Brain microvascular endothelial cell (primary cell): ENCODE measurements at places on chromosomes 2 and 18.
A peak's percentile ranks its signal among the peaks of the same experiment; 100 is the strongest.

GRCh38 chr2:125450092-125450491 is 1205.9 kb upstream of the GYPC start:
- DNase-seq, result no peak

DNA sequence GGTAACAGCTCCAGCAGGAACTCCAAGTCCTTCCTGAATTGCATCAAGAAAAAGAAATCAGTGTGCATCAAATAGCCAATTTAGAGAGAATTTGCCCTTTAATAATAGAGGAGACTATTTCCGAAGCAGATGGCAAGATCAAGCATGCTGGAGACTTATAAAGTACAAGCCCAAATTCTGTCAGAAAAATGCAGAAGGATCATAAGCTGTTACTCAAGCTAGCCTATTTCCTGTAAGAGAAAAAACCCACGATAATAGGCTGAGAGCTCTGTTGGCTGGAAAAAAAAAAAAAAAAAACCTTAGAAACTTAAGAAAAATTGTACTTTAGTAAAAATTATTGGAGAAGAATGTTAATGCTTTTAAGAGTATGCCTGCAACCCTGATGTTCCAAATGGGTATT is 24.4 kb upstream of the ITM2C start:
- no peak for DNase-seq

DNA sequence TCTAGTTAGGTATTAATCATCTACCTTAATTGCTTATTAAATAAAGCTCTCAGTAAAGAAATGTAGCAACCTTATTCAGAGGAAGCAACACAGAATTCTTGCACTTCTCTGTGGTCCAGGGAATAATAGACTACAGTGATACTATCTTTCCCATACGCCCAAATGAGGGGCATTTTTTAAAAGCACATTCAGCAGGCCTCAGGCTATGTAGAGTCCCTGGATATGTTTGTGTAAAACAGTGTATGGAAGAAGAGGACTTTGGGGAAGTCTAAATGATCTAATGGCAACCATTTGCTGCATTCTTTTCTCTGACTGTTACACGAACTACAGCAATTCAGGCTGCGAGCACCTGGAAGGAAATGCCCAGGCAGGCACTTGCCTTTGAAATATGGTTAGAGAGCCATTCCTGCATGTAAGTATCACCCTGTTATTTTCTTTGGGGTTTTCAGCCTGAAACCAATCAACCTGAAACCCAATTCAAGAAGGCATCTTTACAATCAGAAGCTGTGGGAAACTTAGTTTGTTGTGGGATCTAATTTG is 1814.7 kb upstream of the CELF4 start:
- DNase-seq, result no peak

DNA sequence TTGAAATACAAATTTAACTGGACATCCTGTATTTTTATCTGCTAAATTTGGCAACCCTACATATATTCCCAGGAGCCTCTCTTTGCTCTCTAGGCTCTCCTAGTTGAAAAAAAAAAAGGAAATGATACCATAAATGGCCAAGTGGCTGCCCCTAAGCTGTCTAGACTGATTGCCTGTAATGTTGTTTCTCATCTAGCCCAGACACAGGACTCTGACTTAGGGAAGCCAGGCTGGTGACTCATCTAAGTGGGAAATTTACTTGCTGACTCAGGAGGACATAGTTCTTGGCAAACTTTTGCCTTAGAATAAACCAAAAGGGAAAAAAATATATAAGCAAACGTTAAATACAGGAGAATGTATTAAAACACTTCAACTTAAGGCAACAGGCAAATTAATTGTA is 14.6 kb upstream of the ITGAV start:
- peak; percentile 98 for DNase-seq

DNA sequence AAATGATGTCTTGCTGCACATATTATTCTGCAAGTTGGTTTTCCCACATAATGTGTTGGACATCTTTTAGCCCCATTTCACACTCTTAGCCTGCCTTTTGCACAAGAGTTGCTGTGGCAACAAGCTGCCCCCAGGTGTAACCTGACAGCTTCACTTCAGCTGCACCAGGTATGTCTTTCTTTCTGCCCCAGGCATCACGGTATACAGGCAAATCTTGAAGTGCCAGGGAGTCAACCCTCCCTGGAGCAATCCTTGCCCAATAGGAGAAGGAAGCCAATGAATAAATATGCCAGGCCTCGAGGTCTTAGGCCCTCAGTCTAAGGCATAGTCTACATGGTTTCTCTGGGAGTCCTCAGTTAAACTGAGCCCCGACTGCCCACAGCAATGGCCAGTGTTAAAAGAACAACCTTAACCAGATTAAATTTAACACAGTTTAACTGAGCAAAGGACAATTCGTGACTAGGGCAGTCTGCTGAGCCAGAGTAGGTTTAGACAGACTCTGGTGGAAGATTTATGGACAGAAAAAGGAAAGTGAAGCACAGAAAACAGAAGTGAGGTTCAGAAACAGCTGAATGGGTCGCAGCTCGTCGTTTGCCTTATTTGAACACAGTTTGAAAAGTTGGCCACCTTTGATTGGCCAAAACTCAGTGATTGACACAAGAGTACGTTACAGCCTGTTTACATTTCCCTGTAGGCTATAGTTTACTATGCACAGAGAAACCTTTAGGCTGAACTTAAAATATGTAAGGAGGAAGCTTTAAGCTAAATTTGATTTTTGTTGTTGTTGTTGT is 32.0 kb upstream of the C1QL2 start:
- DNase-seq, result no peak
